ENCODE measurements at places on chromosomes 5 and 9.

GRCh38 chr9:91843623-91844148, 106.3 kb downstream of the ROR2 start:
- peak; percentile 13 for DNase-seq

DNA sequence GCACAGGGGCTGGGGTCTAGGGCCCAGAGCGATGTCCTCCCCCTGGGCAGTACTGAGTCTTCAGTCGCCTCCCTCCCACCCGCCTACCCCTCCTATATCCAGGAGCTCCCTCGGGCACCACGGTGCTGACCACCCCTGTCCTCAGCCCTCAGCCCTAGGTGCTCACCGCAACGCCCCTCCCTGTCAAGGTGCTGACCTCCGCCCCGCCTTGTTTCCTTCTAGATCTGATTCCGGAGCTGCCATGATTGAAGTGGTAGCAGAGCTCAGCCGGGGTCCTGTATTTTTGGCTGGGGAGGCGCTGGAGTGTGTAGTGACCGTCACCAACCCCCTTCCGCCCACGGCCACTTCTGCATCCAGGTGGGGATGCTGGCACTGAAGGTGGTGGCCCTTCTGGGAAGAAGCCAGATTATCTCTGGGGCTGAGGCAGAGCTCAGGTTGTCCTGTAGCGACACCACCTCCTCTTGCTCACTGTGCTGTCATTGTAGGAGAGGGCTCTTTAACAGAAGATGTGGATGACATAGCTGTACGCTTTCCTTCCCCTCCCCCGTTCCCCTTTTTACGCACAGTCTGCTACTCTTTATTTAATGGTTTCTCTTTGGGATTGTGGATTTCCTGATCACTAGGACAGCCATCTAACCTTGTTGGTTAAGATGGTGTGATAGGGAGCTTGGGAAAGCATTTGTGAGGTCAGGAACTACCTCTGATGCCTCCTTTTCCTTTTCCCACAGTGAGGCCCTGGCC, 598 bp downstream of the RGP1 start:
- peak; percentile 40 for DNase-seq

- no peak for DNase-seq
Observed at GRCh38 chr9:91117474-91117891, 244.2 kb downstream of the AUH start.

DNA sequence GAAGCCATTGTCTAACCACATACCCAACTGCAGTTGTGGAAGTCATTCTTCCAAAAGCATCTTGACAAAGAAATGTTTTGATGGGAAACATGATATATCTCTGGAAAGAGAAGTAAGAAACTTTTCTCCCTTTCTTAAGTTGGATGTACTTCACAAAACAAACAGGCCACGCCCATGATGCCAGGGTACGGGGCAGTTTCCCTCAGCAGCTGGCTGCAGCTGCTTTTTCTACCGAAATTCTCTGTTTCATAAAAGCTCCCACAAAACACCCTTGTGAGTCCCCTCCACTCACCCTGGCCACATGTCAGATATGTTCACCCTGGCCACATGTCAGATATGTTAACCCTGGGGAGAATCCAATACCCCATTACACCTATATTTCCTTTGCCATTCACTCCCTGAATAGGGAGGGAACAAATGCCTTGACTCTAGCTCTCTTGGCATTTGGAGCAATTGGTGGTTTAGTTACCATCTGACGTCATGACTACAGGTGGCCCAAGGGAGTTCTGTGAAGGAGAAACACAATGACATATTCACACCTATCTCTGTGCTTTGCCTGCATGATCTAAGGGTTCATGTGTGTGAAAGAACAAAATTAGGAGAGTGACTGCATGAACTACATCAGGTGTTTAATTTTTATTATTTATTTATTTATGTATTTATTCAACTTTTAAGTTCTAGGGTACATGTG, 103.0 kb downstream of the AOPEP start:
- DNase-seq: no peak

GRCh38 chr5:125424402-125425141, 678.1 kb upstream of the ZNF608 start:
- peak; percentile 88 for DNase-seq

DNA sequence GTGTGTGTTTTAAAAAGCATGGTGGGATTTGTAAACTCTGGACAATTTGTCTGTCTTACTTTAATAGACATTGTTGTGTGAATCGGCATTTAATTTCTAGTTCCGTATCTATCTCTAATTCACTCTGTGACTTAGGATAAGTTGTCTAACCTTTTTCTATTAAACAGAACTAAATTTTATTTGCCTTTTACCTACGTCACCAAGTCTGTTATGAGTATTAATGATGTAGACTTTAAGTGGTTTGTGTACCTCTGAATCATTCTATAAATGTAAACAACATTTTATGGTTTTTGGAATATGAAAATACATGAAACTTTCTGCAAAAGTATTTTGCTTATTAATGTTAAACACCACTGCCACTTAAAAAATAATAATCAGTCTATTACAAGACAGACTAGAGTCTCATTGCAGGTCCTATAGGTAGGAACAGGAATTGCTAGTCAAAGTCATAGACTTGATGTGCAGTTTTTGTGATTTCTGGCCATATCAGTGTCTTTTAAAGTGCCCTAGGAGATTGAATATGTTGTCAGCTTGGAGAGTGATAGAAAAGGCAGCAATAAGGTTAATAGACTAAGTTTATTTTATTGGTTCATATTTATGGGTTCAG, 5.6 kb downstream of the RBM27 start:
- DNase-seq: no peak

- no peak for DNase-seq
Observed at GRCh38 chr9:34809504-34810186, 99.7 kb upstream of the CCL21 start.

DNA sequence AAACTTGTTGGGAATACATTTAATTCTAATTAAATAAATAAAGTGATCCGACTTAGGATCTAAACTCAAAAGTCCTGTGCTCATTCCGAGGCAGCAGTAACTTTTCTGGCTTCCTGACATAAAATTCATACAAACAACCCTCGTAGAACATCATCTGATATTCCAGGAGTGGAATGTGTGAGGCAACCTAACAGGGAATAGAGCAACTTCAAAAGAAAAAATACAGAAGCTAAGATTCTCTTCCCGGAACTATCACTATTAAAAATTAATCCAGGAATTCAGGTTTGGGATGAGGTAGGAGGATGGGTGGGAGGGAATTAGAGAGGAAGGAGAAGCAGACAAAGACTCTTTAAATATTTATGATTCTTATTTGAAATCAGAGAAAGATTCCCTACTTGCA, 32.9 kb upstream of the TRIO start:
- DNase-seq: no peak

DNA sequence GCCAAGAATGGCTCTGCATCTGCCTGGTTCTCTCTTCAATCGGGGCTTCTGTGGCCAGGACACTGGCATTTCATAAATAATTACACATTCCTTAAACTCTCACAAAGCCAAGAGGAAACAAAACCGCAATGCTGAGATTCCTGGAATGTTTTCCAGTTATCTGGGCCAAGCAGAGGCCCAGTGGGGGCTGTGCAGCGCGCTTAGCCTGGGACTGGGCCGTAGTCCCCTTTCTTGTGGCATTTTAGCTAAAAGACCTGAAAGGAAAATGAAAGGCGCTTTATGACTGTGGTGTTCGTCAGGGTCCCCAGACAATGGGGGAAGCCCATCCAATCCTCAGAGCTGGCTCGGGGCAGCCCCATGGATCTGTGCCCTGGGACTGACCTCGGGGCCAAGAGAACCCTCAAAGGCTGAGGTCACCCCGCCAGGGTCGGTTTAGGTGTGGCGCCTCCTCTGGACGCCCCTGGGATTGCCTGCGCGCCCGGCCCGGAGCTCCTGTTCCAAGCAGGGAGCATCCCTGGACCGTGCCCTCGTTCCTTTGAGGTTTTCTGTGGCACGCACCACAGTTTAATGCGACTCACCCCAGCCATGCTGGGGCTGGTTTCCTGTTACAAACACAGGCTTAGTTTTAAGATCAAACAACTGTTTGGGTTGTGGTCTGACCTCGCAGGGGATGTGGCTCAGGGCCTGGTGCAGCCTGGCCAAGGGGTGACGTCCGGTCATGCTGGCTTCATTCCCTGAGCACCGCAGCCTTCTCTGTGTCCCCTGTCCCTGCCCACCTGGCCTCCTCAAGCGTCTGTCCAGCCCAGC, 51.5 kb upstream of the NKD2 start:
- DNase-seq: no peak

- DNase-seq: no peak
Observed at GRCh38 chr9:726005-726404, 115.5 kb upstream of the DMRT1 start.

GRCh38 chr5:58201922-58202648, 257.8 kb downstream of the PLK2 start:
- DNase-seq: no peak

DNA sequence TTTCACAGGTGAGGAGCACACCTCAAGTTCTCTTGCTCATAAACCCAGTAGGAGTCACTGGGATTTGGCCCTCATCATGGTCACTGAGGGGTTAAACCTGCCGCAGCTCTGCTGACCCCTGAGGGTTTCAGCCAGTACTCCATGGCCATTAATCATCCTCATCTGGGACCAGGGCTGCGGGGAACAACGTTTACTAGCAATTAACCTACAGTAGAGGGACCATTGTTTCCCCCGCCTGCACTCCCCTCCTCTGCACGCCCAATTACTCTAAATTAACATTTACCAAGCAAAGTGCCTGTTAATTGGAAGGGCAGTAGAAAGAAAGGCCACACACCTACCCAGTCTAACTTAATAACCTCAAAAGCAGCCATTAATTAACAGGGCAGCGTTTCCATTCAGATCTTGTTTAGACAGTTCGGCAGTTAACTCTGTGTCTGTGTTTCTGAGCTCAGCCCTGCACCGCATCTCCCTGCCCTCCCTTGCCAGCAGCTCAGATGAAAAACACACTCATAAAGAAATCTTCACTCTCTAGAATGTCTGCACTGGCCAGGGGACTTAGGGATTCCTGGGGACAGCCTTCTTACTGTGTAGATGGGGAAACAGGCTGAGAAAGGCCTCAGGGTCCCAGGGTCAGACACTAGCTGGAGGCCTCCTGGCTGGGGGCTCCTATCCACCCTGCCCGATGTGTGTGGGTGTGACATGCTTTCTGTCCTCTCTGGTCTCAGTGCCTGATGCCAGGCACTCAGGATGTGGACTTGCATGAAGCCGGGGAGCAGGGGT, 51.6 kb downstream of the ALG2 start:
- peak; percentile 61 for DNase-seq

GRCh38 chr9:76231001-76231400, 163.2 kb downstream of the RFK start:
- DNase-seq: no peak

- DNase-seq: no peak
Observed at GRCh38 chr5:75405296-75405695, 68.3 kb downstream of the HMGCR start.

DNA sequence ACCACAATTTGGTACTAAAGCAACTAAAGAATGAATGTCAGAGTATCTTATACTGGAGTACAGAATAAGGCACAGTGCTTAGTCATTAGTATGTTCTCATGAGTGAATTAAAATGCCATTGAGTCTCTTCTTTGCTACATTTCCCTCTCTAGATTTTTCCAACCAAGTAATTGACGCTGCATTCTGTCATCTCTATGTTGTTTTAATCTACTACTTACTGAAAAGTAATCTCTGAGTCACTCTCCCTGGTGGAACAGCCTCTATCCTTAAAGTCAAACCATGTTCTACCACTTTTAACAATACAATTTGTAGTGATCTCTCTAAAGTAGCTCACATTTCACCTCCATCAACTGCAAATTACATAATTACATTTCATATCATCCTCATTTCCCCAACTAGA, 495.1 kb downstream of the CDH18 start:
- DNase-seq: no peak

- DNase-seq: no peak
Observed at GRCh38 chr9:84698323-84698722, 28.8 kb downstream of the NTRK2 start.

DNA sequence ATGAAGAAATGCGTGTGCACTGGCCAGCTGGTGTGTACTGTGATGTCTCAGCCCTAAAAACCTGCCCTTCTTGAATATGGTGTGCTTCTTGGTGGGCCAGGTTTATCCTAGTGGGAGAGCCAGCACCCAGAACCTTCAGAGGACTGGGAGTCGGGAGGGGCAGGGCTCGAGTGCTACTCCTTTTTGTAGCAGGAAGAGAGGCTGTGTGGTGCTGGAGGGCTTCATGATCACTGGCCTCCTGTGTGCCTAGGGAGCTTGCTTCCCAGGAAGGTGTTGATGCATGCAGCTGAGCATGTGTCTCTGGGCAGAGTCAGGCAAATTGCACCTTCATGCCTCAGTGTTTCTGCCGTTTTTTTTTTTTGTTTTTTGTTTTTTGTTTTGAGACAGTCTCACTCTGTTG, 20.0 kb downstream of the PHF2 start:
- no peak for DNase-seq

DNA sequence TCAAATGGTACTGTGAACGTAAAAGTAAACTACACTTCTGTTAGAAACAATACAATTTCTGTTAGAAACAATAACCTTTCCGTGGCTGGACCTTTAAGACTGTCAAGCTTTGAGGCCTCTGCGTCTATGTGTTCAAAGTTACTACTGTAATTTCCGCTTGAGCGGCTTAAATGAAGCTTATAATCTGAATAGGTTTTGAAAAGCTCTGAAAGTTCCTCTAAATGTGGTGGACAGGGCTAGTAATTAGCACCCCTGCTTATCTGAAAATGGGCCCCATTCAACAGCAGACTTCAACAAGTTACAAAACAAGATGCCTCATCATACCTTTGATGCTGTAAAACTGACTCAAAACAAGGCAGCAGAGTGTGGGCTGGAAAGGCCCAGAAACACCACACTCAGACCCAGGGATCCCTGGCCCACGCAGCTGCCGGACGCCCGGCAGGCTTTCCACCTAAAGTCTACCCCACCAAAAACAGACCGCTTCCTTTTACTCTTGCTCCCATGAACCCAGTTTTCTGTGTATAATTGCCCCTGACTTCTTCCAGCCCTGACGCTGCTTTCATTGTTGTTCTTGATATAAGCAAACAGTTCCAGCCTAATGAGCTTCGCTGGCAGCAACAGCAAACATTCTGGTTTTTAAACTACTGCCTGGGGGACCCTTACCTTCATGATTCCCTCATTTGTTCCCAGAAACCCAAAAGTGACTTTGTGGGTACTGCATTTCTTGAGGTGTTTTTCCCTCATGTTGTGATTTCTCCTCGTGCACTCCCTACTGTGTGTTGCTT, 66.7 kb downstream of the TLE1 start:
- DNase-seq: no peak

DNA sequence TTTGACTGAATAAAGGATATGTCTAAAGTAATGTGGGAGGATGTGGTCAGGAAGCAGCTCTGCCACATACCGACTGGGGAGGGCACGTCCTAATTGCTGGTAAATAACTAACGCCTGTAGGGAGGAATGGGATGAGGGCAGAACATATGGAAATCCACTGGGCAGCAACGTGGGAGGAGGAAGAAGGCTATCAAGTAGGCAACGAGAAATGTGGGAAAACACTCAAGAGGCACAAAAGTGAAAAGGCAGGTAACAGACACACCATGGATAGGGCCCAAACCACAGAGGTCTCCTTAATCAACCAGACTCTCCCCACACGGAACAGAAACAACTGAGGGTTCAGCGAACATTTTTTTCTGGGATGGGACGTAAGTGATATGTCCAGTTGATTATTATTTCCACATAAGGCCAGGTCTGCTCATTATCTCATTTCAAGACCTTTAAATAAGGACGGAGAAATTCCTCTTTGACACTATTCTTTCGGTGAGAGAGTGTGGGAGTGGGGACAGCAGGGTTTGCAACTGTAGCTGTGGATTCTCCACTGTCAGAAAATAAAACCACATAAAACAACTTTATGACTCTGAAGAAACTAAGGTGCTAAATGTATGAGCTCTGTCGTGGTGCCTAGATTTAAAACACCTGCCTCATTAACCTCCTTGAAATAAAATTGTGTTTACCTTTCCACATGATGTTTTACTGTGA, 17.0 kb downstream of the IARS1 start:
- DNase-seq: no peak

- DNase-seq: no peak
Observed at GRCh38 chr5:173065155-173065554, 9.0 kb downstream of the CREBRF start.
